ENCODE measurements at places on chromosomes 7 and 10. TPM values are rescaled to one million over a fixed set of nuclear protein-coding genes. Genes with fewer than 3 reads are reported as not detected.

- H3K27me3 ChIP-seq = no peaks in the 10 kb centered on the region
- no peak overlapping the region for H3K27ac ChIP-seq
- no peak overlapping the region for H3K4me3 ChIP-seq
- H3K4me1 ChIP-seq = no peaks in the 10 kb centered on the region
- no peak for DNase-seq
Measured at GRCh38 chr10:28774051-28774995, 97.0 kb downstream of the BAMBI start.

- no peaks in the 10 kb centered on the region for H3K4me1 ChIP-seq
- DNase-seq = no peak
- H3K4me3 ChIP-seq = no peak overlapping the region
- no peaks in the 10 kb centered on the region for H3K36me3 ChIP-seq
- H3K27me3 ChIP-seq = peaks cover 14% of the 10 kb centered on the region
Measured at GRCh38 chr7:2978408-2978807, 65.3 kb downstream of the CARD11 start.

Gene MALRD1
- total RNA-seq = not detected

Gene LAMB4
- not detected for total RNA-seq

Gene UCN3
- not detected for total RNA-seq
